ENCODE measurements at places on chromosomes 1 and 21. TPM values are rescaled to one million over a fixed set of nuclear protein-coding genes. Genes with fewer than 3 reads are reported as not detected.

IVL gene
- 1.6 TPM for total RNA-seq

TRIM17 gene
- total RNA-seq: 2.4 TPM

PINK1 gene
- 61.1 TPM for total RNA-seq

NTMT2 gene
- not detected for total RNA-seq

FCRL4 gene
- not detected for total RNA-seq

TIE1 gene
- total RNA-seq: 0.53 TPM

CHIT1 gene
- total RNA-seq: under 0.01 TPM
